Fibroblast of skin of right biceps (primary cell): ENCODE measurements at places on chromosomes 1 and 21.

DNA sequence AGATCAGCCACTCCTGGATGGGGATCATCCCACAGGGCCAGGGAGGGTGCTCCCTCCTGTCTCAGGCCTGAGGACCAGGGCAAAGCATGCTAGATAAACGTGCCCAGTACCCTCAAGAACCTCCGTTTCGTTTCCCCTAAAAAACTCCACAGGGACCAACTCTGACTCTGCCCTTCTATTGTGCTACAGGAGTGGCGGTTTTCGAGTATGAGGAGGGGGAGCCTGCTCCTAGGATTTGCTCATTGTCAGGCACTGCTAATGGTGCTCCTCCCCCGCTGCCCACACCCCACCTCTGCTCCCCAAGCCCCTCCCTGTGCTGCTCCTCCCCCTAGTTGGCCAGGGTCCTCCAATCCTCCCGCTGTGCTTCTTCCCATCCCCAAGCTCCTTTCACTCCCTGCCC, 32.0 kb downstream of the PGBD5 start:
- DNase-seq: no peak

DNA sequence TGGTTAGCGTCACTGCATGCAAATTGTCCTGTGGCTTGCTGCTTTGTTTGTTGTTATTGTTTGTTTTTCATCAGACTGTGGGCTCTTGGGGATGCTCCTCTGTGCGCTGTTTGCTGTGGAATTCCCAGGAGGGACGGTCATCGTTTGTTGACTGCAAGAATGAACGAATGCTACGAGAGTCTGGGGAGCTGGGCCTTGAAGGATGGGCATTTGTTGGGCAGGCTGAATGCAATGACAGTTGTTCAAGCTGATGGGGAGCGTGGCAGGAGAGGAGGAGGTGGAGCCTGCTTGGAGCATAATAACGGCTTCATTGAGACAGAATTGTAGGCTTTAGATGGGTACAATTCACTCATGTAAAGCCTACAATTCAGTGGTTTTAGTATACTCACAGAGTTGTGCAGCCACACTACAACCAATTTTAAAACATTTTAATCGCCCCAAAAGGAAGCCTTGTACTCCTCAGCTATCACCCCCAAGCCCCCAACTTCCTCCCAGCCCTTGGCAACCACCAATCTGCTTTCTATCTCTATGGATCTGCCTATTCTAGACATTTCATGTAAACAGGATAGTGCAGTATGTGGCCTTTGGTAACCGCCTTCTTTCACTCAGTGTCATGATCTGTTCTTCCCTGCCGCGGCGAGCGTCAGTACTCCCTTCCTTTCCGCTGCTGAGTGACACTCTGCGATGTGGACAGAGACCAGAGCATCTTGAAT, 190.2 kb downstream of the CAMTA1 start:
- DNase-seq: no peak

DNA sequence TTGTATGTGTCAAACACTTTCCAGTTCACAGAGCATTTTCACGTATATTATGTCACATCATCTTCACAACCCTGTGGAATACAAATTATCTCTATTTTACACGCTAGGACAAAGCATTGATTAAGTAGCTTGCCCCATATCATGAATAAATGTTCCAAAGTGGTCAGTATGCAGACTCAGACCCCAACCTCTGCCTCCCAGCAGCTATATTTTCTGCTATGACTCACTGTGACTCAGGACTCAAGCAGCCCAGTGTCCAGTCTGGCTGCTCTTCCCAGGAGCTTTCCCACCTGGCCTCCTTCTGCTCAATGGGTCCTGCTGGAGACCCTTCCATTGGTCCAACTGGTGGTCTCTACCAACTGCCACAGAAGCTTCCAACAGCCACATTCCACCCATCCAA, 56.0 kb upstream of the RAP1A start:
- DNase-seq: peak; percentile 63

DNA sequence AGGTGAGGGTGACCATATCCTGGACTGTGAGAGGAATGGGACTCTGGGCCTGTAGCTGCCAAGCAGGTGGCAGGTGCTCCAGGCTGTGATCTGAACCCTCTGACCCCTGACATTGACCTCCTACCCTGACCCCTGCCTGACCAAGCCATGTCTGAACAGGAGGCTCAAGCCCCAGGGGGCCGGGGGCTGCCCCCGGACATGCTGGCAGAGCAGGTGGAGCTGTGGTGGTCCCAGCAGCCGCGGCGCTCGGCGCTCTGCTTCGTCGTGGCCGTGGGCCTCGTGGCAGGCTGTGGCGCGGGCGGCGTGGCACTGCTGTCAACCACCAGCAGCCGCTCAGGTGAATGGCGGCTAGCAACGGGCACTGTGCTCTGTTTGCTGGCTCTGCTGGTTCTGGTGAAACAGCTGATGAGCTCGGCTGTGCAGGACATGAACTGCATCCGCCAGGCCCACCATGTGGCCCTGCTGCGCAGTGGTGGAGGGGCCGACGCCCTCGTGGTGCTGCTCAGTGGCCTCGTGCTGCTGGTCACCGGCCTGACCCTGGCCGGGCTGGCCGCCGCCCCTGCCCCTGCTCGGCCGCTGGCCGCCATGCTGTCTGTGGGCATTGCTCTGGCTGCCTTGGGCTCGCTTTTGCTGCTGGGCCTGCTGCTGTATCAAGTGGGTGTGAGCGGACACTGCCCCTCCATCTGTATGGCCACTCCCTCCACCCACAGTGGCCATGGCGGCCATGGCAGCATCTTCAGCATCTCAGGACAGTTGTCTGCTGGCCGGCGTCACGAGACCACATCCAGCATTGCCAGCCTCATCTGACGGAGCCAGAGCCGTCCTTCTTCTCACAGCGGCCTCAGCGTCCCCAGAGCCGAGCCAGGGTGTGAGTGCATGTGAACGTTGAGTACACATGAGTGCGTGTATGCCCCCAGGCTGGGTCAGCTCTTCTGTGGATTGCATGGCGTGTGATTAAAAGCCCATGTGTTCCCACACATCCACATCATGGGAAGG, 3.1 kb downstream of the TMEM125 start:
- DNase-seq: no peak

GRCh38 chr1:166840309-166841274, 1.3 kb downstream of the POGK start:
- peak; percentile 41 for DNase-seq

DNA sequence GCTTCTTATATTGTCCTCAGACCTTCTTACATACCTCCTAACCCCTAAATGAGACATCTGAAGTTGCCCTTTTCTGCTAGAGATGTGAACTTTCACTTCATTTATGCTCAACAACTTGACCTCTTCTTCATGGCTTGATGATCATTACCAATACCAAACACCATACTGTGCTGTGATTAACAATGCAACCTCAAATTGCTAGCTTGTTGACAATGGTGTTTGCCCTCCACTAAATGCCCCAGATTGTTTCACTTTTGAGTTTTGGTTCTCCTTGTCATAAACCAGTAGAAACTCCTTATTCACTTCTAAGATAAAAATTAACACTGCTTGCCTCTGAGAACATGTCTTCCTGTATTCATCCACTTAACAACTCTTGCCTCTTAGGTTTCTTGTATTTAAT, 5.6 kb downstream of the JAK1 start:
- DNase-seq: no peak

DNA sequence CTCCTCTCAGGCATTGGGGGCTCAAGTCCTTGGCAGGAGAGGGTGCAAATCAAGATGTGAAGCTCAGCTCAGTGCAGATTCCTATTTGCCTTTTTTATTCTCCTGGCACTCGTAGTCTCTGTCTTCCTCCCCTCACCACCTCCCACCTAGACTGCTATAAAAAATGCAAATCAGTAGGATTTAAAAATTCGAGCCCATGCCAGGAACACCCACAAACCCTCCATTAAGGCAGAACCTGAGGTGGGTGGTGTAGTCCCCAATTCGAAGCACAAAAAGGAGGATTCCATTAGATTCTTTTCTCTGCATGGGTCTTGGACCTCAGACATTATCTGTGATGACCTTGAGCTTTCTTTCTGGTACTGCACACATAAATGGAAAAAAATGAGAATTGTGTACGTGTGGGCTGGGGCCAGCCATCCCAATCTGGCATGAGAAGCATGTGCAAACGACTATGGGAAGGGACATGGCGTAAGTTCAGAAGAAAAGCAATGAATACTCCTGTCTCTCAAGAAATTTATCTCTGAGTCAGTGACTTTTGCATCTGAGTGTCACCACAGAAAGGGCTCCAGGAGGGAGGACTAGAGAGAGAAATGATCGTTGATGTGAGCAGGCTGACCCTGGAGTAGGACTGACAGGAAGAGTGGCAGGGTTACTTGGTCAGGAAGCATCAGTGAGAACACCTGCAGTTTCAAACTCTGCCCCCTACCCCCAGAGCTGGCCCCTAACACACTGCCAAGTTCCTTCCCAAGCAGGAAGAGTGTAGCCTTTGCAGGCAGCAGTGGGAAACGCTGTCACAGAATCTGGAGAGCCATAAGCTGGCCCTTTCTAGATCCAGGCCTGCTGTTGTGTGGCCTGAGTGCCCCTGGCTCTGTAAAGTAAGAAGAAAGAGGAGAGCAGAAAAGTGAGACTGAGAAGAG, 1.7 kb downstream of the INKA2 start:
- peak; percentile 42 for DNase-seq

DNA sequence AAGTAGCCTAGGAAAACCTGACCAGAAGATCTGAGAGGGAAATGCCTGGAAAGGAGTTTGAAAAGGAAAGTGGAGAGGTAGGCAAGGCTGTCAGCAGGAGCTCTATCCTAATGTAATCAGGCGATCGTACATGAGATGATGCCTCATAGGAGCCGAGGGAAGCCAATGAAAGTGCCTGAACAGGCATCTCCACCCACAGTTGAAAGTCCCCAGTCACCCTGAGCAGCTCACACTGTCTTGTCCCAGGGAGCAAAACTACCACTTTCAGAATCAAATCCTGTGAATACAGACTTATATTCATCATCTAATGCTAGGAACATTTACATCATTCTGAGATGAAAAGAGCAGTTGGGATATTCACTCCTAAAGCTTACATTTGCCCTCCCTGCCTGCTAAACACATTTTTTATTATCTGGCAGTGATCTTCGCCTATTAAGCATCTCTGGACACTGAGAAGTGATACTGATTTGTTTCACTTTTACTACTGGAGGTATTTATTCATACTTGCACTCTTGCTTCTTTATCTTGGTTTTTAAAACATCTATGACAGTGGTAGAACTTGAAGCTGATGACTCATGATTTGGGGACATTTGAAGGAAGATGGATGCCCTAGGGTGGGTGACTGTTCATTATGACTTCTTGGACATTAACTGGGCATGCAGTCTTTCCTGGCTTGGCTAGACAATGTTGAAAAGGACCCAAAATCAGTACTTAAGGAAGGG, 221.6 kb downstream of the SEC16B start:
- DNase-seq: no peak

GRCh38 chr1:108718927-108719655, 6.4 kb downstream of the FNDC7 start:
- peak; percentile 16 for DNase-seq

- no peak for DNase-seq
Measured at GRCh38 chr1:47208374-47208850, 18.6 kb upstream of the PDZK1IP1 start.

- DNase-seq: no peak
Measured at GRCh38 chr1:20149601-20150325, 10.6 kb downstream of the PLA2G2F start.

- peak; percentile 64 for DNase-seq
Measured at GRCh38 chr1:245972476-245972875, 534.6 kb downstream of the SMYD3 start.

GRCh38 chr1:70764747-70765146, 282.9 kb downstream of the PTGER3 start:
- peak; percentile 49 for DNase-seq

DNA sequence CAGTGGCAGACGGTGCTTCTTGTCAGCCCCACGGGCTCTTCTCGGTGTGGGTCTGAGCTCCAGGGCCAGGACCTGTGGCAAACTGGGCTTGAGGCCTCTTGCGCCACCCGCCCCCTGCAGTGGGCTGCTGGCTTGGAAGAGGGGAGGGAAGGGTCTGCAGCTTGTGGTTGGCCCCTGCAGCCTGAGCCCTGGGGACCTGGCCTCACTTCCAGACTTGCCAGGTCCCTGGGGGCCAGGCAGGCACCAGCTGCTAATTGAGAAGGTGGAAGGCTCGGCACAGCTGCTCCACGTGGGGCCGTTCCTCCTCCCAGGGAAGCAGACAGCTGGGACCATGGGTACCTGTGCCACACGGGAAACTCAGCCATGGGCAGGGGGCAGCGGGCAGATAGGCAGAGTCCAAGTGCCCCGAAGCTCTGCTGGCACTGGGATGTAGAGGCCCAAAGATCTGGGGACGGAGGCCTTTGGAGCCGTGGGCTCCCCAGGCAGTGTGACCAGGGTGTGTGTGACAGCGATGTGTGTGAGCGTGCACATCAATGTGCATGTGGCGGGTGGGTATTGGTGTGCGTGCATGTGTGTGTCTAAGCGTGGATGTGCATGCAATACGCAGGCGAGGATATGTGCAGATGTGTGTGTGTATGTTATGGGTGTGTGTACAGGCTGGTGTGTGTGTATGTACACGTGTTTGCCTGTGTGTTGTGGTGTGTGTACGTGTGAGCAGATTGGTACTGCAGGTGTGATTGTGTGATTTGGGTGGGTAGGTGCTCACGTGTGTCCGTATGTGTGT, 39.3 kb downstream of the TP73 start:
- DNase-seq: no peak

DNA sequence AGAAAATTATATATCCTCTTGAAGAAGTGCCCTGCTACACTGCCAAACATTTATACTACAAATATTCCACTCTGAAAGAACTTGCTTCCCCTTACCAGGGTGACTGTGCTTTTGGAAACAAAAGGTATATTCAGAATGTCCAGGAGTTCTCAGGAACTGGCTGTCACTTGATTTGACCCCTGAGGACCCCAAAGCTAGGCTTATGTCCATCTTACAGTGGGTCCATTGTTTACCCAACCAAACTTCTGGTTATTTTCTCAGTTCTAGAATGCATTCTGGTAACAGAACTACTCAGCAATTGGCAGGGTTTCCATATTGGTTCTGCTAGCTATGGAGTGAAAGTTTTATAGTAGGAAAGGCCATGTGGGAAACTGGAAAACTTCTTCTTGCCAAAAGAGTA, 207.1 kb upstream of the KCTD3 start:
- no peak for DNase-seq

DNA sequence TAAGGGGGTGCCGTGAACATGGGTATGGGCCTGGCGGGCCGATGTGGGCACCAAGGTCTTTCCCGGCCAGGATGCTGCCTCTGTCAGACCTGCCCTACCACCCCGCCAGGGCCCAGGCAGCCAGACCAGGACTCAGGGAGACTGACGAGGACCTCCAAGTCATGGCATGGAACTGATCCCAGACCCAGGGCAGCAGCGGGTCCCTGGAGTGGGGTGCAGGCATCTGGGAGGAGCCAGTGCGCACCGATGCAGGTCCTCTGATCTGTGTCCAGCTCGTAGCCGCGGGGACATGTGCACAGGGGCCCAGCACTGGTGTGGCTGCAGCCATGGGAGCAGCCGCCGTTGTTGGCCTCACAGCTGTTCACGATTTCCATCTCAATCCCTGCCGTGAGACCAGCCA, 56.8 kb downstream of the ARHGEF16 start:
- DNase-seq: no peak
